Activated CD8-positive, alpha-beta memory T cell treated with anti-CD3 and anti-CD28 coated beads for 24 hours (primary cell): ENCODE measurements at places on chromosomes 11 and 22.

DNA sequence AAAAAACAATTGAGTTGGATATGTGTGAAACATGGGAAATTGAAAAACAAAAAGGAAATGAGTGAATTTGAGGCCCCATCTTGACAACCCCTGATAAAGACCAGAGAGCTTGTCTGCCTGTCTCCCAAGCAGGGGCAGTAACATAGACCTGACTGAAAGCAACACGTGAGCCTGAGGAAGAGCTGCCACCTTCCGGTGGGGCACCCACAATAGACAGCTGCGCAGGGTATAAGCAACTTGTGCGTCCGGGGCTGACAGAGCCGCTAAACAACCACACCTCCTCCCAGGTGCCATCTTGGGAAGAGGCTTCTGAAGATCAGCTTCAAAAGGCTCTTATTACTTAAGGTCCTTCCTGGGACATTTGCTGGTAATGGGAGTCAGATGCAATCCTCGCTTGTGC is 166.8 kb downstream of the NTM start:
- DNase-seq = no peak

- DNase-seq = no peak
Observed at GRCh38 chr11:126630893-126631798, 275.7 kb downstream of the ST3GAL4 start.

DNA sequence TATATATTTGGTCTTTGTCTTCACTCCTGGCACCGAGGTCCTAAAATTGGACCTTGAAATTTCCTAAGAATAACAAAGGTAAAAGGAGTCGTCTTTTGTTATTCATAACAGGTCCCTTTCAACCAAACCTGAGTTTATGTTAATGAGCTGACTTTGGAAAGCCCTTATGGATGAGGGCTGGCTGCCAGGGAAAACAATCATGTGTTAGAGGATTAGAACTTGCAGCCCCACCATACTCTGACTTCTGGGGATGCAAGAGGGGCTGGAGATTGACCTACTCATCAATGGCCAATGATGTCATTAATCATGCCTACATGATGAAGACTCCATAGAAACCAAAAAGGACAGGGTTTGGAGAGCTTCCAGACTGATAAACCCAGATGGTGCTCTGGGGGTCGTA is 118.9 kb downstream of the MRTFA start:
- no peak for DNase-seq

DNA sequence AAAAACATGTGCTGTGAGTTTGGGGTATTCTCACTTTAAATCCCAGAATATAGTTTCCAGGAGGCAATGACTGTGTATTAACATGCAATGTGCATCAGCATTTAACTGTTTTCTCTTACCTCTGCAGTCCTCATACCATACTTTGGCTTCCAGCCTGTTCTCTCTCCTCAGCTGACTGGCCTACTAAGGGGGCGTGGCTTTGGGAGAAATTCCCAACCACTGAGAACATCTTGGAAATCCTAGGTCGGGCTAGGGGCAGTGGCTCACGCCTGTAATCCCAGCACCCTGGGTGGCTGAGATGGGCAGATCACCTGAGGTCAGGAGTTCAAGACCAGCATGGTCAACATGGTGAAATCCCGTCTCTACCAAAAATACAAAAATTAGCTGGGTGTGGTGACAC is 13.5 kb upstream of the ZC3H12C start:
- no peak for DNase-seq

DNA sequence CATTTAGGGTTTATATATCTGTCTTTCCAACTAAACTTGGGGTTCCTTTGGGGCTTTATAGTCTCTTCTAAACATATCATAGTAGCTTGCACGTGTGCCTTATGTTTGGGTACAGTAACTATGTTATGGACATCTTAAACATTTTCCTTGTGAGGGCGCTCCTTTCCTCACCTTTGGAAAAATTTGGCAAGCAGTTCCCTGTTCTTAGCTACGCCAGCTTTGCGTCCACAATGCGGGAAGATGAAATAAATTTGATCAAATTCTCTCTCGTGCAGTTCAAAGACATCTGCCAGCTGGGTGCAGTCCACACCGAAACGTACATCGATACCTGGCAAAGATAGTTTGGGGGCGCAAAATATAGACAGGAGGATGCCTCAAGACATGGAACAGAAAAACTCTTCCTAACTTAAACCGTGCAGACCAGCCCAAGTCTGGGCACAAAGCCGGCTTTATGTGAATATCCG is 548 bp downstream of the FDXACB1 start:
- DNase-seq = no peak
